ENCODE measurements at places on chromosomes 11 and 22.

DNA sequence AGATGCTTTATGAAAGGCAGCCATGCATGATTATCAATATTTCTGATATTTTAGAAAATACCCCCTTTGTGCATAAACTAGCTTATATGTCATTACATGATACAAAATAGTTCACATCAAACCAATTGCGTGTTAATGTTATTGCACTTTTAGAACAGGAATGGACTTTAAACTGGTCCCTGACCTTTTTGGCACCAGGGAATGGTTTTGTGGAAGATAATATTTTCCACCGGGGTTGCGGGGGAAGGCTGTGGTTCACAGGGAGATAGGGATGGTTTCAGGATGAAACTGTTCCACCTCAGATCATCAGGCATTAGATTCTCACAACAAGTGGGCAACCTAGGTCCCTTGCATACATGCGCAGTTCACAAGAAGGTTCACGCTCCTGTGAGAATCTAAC lies 16.5 kb upstream of the LGR4 start:
- no peak for DNase-seq

DNA sequence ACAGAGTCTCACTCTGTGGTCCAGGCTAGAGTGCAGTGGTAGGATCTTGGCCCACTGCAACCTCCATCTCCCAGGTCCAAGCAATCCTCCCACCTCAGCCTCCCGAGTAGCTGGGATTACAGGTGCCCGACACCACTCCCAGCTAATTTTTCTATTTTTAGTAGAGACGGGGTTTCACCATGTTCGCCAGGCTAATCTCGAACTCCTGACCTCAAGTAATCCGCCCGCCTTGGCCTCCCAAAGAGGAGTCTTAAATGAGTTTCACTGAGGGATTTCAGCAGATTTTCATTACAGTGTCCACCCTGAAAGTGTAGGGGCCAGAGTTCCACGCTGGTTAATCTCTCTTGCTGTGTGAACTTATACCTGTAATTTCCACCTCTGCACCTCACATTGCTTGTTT lies 412 bp upstream of the RPS3 start:
- DNase-seq: no peak

- no peak for DNase-seq
Measured at GRCh38 chr11:77446911-77447629, 26.8 kb downstream of the PAK1 start.

DNA sequence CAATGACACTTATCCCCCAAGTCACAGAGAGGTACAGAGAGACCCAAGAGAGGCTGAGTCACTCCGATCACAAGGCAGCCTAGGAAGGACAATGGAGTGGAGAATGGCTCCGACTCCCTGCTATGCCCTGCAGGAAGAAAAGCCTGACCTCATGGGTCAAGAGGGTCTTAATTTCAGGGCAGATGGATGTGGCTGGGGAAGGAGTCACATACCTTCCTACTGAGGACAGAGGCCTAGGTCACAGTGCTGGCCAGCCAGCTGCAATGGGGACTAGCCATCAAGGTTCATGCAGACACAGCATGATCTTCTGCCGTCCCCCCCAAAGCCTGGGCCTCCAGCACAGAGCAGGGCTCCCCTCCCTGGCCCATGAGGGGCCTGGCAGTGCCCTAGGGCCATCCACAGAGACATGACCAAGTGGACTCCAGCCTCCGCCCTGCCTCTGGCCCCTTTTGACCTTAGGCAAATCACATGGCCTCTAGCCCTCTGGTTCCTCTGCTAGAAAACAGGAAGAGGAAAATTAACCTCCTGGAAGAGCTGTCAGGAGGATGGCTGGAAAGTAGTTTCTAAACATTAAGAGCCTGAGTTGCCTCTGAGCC lies 1.8 kb downstream of the ARRB1 start:
- DNase-seq: no peak

All from HAP-1 (cell line).